ENCODE measurements at places on chromosomes 13 and 19.

- DNase-seq = no peak
Observed at GRCh38 chr13:105127732-105128131, 1407.7 kb downstream of the EFNB2 start.

GRCh38 chr13:49749848-49750247 lies 42.6 kb downstream of the KPNA3 start:
- DNase-seq = no peak

DNA sequence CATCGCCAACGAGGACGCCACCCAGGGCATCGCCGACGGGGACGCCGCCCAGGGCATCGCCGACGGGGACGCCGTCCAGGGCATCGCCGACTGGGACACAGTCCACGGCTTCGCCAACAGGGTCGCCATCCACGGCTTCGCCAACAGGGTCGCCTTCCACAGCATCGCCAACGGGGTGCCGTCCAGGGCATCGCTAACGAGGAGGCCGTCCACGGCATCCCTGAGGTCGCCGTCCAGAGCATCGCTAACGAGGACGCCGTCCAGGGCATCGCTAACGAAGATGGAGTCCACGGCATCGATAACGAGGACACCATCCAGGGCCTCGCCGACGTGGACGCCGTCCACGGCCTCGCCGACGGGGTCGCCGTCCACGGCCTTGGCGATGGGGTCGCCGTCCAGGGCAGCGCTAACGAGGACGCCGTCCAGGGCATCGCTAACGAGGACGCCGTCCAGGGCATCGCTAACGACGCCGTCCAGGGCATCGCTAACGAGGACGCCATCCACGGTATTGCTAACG lies 947.8 kb downstream of the TUBA3C start:
- no peak for DNase-seq

DNA sequence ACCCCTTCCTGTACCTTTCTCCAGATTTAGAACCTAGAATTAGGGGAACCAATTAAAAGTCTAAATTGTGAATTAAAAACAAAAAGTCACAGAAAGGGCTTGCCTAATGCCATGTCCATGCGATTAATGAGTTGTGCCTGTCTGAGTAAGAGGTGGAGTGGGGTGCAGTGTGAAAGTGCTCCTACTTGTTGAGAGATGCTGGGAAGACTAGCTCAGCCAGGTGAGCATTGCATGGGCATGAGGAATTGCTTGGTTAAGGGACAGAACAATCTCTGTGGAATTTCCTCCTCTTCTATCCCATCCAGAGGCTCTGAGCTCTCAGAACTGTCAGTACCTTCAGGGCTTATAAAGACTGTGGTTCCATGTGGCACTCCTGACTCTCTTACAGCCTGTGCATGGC lies 159.0 kb upstream of the UBL3 start:
- no peak for DNase-seq

DNA sequence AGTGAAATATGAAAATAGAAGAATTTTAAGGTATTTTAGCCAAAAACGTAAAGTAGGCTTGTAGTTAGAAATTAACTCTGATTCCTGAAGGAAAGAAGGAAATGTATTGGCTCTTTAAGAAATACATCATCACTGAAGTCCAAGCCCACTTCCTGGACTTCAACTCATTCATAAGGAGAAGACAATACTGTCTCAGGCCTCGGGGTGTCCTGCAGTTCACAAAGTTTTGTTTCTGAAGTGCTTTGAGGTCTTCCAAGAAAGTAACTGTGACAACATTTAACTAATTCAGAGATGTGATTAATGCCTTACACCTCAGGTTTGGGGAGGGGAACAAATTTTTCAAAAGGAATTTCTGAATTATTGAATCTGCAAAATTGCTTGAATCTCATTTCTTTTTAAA lies 65.8 kb upstream of the STARD13 start:
- DNase-seq = peak; percentile 59

DNA sequence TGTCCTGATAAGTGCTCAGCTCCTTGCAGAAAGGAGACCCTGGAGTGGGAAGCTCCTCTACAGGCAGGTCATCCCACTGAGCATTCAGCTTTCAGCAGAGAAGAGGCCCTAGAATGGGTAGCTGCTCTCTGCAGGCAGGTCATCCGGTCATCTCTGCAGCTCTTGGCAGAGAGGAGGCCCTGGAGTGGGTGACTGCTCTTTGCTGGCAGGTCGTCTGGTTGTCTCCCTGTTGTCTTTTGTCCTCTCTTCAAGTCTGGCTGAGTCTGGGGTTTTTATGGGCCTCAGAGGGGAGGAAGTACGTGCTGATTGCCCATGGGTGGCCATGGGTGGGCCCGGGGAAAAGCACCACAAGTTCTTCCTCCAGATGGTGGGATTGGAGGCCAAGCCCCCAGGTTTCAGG lies 250.3 kb upstream of the EDNRB start:
- no peak for DNase-seq

DNA sequence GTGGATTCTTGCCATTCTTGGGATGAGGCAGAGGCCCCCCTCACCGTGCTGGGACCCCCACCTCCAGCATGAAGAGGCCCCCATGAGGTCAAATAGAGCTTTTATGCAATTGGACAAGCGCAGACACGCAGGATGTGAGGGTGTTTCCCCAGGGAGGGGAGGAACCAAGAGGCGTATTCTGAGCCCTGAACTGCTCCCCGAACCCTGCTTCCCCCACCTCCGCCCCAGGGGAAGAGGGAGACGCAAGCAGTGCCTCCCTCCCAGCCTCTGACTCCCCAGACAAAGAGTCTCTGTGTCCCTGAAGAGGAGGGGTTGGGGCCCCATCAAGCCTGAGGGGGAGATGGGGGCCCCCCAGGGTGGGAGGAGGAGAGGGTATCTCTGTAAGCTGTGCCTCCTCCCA lies 1.3 kb upstream of the RDH8 start:
- DNase-seq = no peak

- no peak for DNase-seq
Observed at GRCh38 chr13:51050021-51050830, 60.8 kb downstream of the C13orf42 start.

GRCh38 chr19:42081584-42082203 lies 5.7 kb downstream of the ZNF574 start:
- DNase-seq = peak; percentile 58

DNA sequence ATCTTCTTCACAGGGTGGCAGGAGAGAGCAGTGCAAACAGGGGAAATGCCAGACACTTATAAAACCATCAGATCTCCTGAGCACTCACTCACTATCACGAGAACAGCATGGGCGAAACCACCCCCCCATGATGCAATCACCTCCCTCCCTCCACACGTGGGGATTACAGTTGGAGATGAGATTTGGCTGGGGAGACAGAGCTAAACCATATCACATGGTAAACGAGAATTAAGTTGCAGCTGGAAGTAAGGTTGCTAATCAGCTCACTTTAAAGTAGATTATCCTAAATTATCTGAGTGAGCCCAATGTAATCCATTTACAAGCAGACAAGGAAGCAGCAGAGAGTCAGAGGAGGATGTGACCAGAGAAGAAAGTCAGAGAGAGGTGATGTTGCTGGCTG lies 102.2 kb upstream of the IPO5 start:
- DNase-seq = no peak

GRCh38 chr13:49812812-49813211 lies 20.3 kb upstream of the KPNA3 start:
- no peak for DNase-seq

DNA sequence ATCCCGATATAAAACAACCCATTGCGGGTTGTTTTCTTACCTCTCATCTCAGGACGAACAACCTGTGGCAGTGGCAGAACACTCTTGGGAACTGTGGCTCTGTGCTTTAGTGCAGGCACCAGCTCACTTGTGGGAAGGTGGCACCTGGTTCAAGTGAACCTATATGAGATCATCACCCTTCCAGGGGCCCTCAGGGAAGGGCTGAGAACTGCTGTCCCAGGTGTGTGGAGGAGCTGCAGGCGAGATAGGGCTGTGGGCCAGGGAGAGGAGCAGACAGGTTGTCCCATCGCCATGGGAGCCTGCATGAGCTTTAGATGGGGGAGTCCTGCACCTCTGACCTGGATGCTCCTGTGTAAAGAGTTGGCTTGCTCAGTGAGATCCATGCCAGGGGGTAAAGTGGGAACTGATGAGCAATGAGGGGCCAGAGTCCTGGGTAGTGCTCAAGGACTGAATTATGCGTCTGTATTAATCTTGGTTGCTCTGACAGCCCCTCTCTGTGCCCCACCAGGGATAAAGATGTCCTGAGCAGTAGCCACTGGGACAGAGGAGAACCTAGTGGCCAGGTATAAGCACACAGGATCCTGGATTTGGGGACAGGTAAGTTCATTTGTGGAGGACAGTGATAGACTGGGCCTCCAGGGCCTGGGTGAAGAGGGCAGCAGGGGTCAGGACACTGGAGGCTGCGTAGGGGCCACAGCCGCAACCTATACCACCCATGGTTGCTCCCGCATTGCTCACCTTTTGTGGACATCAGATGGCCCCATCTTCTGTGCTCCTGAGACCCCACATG lies 8.7 kb downstream of the CEACAM4 start:
- no peak for DNase-seq

- no peak for DNase-seq
Observed at GRCh38 chr19:1387684-1388636, 4.3 kb downstream of the NDUFS7 start.

DNA sequence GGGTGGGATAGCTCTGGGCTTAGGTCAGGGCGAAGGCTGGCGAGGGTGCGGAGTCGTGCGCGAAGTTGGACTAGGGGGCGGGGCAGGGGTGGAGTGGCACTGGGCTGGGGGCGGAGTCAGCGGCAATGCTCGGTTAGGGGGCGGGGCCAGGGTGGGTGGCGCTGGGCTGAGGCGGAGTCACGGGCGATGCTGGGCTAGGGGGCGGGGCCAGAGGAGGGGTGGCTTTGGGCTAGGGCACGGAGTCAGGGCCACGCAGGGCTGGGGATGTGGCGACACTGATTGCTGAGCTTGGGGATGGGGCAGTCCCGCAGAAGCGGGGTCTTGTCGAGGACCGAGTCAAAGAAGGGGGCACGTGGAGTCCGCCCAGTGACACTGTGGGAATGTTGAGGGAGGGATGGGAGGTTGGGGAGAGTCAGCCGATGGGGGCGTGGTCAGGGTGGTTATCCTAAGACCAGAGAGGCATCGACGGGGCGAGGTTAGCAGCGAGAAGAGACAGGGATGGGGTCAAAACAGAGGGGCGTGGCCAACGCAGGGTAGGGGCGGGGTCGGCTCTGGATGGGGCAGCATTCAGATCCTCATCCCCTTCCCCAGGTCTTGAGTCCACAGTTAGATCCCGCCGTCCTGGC lies 8.7 kb downstream of the HOMER3 start:
- peak; percentile 36 for DNase-seq

GRCh38 chr19:5128936-5129389 lies 160.1 kb downstream of the KDM4B start:
- no peak for DNase-seq

DNA sequence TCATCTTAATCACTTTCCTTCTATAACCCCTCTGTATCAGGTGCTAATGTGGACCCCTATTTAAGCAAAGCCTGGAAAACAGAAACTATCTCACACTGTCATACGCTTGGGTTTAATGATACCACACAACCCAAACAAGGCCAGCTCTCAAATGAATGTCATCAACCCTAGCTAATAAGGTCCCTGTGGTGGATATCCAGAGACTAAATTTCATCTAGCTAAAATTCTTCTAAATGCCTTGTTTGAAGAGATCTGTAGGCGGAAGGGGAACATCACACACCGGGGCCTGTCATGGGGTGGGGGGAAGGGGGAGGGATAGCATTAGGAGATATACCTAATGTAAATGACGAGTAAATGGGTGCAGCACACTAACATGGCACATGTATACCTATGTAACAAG lies 95.5 kb downstream of the FOXO1 start:
- DNase-seq = no peak

- no peak for DNase-seq
Observed at GRCh38 chr19:45887200-45887710, 1.3 kb upstream of the IRF2BP1 start.

GRCh38 chr13:48456546-48456945 lies 43.6 kb upstream of the LPAR6 start:
- DNase-seq = no peak

DNA sequence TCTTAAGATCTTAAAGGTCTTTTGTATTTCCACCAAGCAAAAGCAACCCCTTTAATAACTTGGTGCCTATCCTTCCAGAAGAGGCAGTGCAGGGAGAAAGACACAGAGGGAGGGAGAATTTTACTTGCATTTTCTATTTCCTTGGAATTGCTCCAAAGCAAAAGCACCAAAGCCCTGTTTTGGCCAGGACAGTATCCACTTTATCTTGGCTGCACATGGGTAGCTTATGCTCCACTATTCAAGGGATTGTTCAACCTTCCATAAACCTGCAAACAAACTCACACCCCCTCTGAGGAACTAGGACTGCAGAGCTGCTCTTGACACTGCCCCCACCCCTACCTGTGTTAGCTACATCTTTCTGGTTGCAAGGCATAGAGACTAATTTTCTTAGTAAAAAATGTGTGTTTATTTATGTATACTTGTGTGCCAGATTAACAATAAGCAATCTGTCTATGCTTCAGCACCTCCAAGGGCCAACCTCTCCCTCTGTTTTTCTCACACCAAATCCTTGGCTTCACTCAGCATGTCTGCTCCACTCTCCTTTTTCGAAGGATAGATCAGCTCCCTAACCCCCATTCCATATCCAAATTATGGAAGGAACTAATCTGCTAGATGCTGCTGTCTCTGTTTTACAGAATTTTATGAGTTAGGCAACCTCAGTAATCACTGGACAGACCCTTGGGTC lies 68.1 kb upstream of the KLF12 start:
- DNase-seq = no peak

- peak; percentile 80 for DNase-seq
Observed at GRCh38 chr19:4066682-4067395, at the start of gene ZBTB7A. Gene ZBTB7A, minus strand, starts transcription at chr19:4066899. Its CDS starts 11,667 bp downstream, at chr19:4055232.

GRCh38 chr13:62387647-62388046 lies 972.0 kb upstream of the PCDH20 start:
- DNase-seq = no peak

DNA sequence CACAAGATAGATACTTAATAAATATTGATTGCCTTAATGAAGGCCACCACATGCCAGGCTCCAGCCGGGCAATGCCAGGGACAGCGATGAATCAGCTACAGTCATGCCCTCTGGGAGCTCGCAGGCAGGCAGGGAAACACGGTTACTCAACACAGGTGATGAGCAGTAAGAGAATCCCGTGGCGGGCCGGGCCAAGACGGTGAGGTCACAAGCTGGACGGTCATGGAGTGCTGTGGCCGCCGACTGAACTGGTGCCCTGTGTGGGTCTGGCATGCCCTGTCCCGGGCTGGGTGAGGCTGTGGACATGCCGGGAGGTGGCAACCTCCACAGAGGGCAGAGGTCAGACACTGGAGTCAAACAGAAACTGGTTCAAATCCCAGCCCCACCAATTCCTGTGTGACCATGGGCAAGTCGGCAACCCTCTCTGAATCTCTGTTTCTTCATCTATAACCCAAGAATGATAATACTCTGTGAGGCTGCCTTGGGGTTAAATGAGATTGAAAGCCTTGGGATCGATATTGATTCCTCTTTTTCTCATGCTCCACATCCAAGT lies 13.2 kb upstream of the PAK4 start:
- no peak for DNase-seq
